ENCODE measurements at places on chromosomes 13 and 19.

- no peak for DNase-seq
Measured at GRCh38 chr13:57418067-57418677, 213.4 kb upstream of the PCDH17 start.

DNA sequence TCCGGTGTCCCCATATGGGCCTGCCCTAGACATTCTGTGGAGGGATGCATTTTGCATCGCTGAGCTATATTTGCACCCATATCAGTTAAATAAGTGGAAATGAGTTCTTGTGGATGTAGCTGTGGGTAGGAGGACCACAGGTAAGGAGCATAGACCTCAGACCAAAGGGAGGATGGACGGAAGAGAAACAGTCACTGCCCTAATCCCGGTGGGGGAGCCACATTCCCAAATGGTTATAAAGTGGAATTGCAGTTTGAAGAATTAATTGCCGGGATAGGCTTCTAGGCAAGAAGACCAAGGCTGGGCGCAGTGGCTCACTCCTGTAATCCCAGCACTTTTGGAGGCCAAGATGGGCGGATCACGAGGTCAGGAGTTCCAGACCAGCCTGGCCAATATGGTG lies 1.8 kb downstream of the SDHAF1 start:
- no peak for DNase-seq

- DNase-seq = no peak
Measured at GRCh38 chr13:33644581-33645543, 173.1 kb upstream of the RFC3 start.

DNA sequence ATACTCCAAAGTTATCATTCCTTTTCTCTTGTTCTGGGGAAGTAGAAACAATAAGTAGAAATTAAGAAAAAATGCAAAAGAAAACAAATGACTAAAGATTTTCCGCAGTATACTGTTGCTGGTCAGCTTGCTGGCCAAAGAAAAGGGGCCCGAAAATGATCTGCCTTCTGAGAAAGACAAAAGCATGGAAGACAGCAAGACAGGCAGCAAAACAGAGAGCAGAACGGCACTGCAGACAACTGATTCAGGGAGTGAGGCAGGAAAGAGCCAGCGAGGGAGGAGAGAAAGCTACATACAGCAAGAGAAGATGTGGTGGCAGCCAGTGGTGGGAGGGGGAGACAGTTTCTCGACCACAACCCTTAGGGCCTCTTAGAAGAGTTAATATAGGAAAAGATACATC lies 5.3 kb upstream of the DOCK9 start:
- DNase-seq = no peak

- no peak for DNase-seq
Measured at GRCh38 chr13:26342898-26343297, 89.0 kb downstream of the CDK8 start.

- no peak for DNase-seq
Measured at GRCh38 chr19:18832306-18833140, 764 bp downstream of the UPF1 start.

- DNase-seq = no peak
Measured at GRCh38 chr19:56113074-56113632, 7.9 kb downstream of the ZNF787 start.

DNA sequence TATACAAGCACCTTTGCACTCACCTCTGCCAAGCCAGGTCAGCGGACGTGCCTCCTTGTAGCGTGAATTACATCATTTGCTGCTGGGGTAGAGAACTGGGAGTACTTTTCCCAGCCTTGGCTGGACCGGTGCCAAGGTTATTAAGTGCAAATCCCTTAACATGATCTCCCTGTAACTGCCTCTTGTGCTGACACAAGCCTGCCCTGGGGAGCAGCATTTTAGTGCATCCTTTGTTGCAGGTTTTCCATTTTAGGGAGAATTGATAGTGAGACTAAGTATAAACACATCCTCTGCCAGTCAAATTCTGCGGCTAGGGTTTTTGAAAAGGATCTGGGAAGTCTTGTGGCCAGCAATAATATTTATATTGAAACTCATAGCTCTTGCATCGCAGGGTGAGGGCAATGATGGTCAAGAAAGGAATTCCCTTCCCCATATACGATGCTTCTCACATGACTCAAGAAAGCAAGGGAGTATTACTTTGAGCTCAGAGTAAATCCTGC lies 32.7 kb upstream of the DCLK1 start:
- DNase-seq = no peak

DNA sequence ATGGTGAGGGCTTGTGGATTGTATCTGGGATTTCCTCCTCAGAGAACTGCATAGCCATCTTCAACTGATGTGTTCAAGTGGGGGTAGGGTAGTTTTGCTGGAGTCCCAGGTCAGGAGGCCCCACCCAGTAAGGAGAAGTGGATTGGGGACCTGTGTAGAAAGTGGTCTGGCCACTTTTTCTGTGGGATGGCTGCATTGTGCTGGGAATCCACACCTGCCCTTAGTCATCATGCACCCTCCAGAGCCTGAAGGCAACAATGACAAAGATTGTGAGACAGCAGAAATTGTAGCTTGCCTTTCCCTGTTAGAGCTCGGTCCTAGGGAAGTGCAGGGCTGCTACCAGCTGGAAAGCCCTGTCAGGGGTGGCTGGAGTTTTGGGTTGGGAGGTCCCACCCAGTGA lies 255.4 kb downstream of the NDFIP2 start:
- no peak for DNase-seq

GRCh38 chr19:31499281-31500196 lies 150.3 kb upstream of the TSHZ3 start:
- no peak for DNase-seq

- no peak for DNase-seq
Measured at GRCh38 chr19:54030895-54031586, 32.7 kb downstream of the VSTM1 start.

GRCh38 chr19:7783991-7784423 lies 21.0 kb downstream of the CLEC4M start:
- no peak for DNase-seq

DNA sequence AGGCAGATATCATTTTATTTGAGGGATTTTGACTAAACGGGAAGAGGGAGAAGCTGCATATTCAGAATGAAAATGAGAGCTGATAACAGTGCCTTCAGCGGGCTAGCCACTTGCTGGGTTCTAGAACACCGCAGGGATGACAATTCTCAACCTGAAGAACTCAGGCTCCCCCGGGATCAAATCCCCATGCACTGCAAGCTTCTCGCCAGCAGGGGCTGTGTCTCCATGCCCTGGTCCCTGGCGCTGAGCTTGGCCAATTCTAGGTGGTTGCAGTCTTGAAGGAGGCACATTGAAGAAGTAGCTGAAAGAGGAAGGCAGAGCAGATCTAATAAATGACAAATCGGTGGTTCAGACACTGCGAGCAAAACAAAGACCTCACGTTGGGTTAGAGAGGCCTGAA lies 128.7 kb downstream of the UQCRFS1 start:
- DNase-seq = no peak

DNA sequence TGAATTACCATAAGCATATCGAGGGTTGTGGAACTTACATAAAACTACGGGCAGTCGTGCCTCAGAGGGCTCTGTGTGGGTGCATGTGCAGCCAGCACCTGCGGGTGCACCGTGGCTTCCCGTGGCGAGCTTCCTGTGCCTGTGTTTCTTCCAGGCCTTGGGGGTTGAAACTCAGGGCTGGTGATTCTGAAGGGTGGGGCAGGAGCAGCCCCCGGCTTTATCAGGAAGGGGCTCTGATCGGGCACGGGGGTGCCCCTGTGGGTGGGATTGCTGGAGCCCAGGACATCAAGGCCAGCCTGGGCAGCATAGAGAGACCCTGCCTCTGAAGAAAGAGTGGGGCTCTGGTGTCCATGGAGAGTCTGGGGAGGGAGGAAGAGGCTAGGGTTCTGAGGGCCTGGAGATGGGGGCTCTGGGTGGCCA lies 11.1 kb downstream of the ATP4B start:
- peak; percentile 20 for DNase-seq

- DNase-seq = no peak
Measured at GRCh38 chr13:42924344-42924743, 67.7 kb downstream of the EPSTI1 start.

DNA sequence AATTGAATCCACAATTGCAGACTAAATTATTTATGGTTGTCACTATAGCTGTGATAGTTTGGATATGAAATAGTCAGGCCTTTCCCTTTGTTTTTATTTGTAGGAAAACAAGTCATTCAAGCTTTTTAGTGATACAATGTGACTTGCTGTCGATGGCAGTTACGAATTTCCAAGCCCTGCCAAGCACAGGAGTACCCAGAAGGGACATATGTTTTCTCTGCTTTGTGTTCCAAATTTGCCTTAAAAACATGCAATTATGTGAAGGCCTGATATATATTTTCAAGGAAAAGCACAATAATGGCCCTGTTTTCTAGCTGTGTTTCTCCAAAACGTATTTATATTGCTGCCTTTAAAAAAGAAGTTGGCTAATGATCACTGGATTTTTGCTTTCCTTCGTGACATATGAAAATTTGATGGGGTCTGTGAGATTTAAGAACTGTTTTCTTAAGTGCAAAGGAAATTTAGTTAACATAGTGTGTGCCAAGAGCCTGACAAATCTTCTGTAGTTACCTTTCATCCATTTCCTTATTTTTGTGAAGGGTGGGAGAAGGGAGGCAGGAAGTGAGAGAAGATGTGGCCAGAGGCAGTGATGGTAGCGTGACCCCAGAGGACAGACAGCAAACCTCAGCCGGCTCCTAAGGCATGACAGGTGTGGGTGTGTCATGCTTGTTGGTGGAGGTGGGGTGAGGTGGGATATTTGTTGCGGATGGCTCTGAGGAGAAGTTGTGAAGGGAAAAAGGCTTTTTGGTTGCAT lies 79.6 kb downstream of the TEX26 start:
- DNase-seq = no peak

GRCh38 chr19:4043401-4043800 lies 23.3 kb downstream of the ZBTB7A start:
- no peak for DNase-seq

- no peak for DNase-seq
Measured at GRCh38 chr13:23744315-23744714, 144.9 kb downstream of the MIPEP start.

GRCh38 chr19:29212356-29212647 lies 649 bp downstream of the UQCRFS1 start:
- no peak for DNase-seq

GRCh38 chr13:91544723-91545122 lies 146.3 kb downstream of the GPC5 start:
- DNase-seq = no peak

- no peak for DNase-seq
Measured at GRCh38 chr19:49952479-49952836, 8.5 kb downstream of the SIGLEC11 start.

- DNase-seq = no peak
Measured at GRCh38 chr13:46666727-46667456, 113.9 kb downstream of the LRCH1 start.

DNA sequence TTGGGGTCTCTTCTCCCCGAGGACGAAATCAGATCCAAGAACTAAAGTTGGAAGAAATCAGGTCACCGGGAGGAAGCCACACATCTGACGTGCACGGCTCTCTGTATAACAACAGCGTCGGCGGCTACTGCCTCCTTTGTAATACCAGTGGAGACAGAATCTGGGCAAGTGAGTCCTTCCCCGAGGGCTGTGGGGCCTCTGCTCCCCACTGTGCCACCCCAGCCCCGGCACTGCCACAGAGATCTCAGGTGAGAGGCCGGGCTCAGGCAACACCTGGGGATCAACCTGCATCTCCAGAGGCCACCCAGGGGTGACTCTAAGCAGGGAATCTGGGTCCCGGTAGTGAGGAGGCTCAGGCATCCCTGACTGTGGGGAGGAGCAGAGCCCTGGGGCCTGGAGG lies 33.7 kb upstream of the C13orf46 start:
- DNase-seq = no peak

GRCh38 chr13:81671064-81671463 lies 1330.1 kb upstream of the SPRY2 start:
- DNase-seq = no peak

GRCh38 chr13:44465318-44465717 lies 91.7 kb downstream of the SERP2 start:
- DNase-seq = no peak

- DNase-seq = no peak
Measured at GRCh38 chr13:44017756-44018309, 138.1 kb downstream of the LACC1 start.

DNA sequence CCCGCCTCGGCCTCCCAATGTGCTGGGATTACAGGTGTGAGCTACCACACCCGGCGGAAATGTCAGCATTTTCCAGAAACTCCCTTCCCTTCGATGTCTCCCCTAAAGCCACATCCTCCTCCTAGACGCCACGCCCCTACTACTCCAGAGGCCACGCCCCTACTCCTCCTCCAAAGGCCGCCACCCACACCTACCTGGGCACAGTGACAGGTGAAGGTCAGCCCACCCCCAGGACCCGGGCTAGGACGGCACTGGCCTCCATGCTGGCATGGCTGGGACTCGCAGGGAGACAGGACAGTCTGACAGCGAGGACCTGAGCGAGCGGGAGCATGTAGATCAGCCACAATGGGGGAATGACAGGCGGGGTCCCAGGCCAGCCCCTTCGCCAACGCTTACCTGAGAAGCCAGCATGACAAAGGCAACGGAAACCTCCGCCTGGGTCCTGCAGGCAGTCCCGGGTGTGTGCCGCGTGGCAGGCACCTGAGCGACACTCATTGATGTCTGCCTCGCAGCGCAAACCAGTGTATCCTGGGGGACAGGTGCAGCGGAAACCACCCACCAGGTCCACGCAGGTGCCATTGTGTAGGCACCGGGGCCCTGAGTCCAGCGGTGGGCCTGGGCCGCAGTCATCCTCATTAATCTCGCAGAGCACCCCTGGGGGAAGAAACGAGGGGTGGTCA lies 22.0 kb downstream of the NOTCH3 start:
- DNase-seq = no peak

DNA sequence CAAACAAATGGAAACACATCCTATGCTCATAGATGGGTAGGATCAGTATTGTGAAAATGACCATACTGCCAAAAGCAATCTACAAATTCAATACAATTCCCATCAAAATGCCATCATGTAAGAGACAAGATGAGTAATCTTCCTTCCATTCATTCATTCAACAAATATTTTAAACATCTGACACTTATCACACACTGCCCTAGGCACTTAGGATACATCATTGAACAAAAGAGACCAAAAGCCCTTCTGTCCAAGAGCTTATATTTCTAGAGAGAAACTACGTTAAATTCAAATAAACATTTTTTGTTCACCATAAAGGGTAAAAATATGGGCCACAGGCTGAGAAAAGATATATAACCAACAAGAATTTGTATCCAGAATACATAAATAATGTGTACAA lies 20.5 kb upstream of the LHFPL6 start:
- DNase-seq = no peak

- DNase-seq = no peak
Measured at GRCh38 chr13:99442273-99442895, 58.9 kb upstream of the TM9SF2 start.

DNA sequence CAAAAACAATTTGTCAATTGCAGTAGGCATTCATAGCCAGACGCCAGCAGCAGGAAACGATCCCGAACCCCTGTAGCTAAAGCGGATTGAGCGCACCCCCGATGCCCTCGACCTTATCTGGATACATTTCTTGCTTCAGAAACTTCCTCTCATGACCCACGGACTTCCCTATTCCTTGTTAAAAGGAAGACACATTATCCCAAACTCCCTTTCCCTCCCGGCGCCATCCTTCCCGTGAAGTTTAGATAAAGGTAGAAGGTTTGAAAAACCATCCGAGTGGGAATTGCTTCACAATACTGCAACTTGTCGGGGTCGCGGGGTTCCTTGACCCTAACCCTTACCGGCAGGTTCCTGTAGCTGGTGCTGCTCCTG lies 977 bp downstream of the PCDH20 start:
- DNase-seq = no peak

Data from activated naive CD4-positive, alpha-beta T cell (primary cell).